ENCODE measurements at places on chromosomes 5 and 9.

DNA sequence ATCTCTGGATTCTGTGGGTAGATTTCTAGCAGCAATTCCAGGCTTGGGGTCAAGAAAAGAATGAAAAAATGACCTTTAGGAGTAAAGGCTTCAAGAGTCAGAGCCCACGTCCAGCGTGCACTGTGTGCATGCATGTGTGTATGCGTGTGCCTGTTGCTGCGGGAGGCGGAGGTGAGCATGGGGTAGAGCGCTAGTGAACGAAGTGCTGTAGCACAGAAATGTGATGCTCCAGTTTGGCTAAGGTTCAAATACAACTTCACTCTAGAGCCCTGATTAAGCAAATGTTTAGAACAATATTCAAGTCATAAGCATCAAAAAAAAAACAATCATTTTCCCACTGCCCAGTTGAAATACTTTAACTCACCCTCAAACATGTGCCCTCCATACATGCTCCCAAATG lies 403.9 kb downstream of the ZNF608 start:
- no peak for DNase-seq

DNA sequence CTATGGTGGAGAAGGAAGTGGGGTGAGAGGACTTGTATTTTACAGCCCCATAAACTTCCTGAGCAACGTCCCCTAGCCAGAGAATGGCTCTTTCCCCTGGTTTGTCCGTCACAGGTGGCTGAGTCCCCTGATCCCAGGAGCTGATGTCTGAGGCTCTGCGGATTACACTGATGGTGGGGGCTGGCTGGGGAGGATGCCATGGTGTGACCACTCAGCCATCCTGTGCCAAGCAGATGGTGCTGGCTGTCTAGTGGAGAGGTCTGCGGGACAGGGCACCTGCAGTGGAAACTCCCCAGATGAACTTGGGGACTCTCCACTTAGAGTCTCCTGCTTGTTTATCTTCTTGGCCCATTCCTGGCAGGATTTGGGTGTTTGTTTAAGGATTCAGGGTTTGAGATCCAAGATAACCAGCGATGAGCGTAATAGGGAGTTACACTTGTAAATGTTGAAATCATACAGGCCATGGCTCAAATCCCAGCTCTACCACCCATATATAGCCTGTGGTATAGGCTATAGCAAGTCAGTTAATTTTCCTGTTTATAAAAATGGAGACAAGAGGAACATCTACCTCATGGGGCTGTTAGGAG lies 4.7 kb upstream of the PTGS1 start:
- DNase-seq: no peak

DNA sequence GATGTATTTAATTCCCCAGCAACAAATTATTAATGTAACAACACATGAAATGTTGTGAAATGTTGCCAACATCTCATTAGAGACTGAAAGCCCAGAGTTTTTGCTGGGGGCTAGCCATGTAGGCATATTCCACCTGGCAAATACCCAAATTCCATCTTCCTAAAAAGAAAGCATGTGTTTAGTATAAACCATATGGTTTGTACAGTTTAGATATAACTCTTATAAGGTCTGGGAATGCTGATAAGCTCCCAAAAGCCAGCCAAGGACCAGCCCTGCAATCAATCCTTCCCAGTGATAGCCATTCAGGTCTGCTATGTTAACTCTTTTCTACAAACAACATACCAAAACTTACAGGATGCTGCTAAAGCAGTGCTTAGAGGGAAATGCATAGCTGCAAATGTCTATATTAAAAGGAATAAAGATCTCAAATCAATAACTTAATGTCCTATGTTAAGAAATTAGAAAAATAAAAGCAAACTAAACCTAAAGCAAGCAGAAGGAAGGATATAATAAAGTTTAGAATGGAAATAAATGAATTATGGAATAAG lies 158.9 kb downstream of the AUH start:
- no peak for DNase-seq

DNA sequence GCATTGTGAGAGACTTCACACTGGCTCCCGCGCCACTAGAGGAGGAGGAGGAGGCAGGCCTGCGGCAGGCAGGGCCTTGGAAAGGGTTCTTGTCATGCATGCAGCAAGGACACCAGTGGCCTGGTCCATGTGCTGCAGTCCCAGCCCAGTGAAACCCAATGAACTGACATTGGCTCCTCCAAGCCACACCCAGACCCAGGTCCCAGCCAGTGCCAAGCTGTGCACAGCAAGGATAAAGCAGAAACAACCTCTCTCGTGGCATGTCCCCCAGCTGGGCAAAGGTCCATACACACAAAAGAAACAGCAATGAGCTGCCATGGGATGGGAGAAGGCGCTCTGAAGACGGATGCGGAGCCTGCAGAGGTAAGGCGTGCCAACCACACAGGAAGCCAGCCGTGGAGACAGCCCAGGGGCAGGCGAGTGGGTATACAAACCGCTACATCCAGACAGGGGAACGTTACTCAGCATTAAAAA lies 89.2 kb downstream of the SEMA4D start:
- DNase-seq: no peak

GRCh38 chr5:171739271-171739670 lies 46.3 kb upstream of the SMIM23 start:
- no peak for DNase-seq

DNA sequence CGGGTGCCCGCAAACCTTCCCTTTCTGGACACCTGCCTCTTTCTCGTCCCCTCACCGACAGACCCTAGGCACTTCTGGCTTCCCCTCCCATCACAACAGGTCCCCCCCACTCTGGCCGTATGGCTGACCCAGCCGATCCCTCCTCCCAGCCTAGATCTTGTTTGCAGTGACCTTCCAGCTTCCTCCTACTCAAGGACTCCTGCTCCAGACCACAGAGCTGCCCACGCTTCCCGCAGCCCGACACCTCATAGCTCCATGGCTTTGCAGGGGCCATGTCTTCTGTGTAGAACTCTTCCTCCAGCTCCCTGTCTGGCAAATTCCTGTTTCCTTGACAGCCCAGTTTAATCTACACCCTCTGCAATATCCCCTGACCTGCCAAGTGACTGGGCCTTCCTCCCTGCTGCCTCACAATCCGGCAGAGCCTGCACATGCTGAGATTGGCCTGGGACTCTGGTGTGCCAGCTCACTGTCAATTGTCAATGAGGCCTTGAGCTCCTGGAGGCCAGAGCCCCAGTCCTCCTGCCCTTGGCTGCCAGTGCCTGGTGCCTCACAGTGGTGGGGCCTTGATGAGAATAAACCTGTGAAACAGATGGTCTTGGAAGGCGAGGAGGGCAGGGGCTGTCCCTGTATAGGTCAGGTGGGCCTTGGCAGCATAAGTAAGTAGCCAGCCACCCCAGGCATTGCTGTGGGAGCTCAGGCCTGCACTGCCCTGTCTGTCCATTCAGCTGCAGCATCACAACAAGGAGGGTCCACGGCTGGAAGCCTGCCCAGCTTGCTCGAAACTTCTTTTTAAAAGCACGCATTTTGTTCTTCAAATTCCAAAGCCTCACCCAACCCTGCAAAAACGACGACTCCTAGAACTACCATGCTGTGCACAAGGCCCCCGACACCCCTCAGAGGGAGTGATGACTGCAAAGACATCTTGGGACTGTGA lies 50.5 kb downstream of the GADD45G start:
- no peak for DNase-seq

GRCh38 chr9:98342098-98342819 lies 86.8 kb upstream of the TBC1D2 start:
- no peak for DNase-seq

DNA sequence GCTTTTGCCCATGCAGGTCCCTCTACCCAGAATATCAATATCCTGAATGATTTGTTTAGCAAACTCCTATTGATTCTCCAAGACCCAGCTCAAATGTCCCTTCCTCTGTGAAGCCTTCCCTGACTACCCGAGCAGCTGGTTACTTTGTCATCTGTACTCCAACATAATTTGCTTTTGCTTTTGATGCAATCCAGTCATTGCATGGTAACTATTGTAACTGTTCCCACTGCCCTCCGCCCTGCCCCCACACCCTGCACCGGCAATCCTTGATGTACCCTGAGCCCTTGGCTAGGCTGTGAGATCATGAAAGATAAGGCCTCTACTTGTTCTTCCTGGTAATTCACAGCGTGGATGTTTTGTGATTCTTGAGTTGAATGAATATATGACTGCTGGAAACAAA lies 119.9 kb upstream of the BOD1 start:
- DNase-seq: no peak

GRCh38 chr5:864492-865167 lies 13.8 kb upstream of the ZDHHC11 start:
- DNase-seq: no peak

DNA sequence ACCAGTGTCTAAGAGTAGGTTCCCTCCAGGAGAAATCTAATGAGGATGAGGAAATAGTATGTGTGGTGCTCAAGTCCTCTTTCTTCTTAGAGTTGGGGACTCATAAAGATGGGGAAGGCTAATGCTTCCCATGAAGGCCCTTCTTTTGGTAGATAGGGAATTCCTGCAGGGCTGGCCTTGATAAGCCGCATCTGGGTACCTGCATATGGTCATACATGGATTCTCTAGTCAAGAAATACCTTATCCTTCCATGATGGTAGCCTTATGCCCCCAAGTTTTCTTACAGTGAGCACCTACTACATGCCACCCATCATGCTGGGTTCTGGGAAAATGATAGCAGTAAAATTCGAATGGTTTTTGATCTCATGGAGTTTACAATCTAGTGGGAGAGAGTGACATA lies 382.6 kb downstream of the KDM4C start:
- DNase-seq: no peak

GRCh38 chr9:137680444-137681358 lies 61.9 kb downstream of the EHMT1 start:
- no peak for DNase-seq

GRCh38 chr9:21624675-21625644 lies 142.8 kb upstream of the IFNE start:
- no peak for DNase-seq

GRCh38 chr9:119218293-119218692 lies 150.9 kb downstream of the BRINP1 start:
- DNase-seq: no peak

DNA sequence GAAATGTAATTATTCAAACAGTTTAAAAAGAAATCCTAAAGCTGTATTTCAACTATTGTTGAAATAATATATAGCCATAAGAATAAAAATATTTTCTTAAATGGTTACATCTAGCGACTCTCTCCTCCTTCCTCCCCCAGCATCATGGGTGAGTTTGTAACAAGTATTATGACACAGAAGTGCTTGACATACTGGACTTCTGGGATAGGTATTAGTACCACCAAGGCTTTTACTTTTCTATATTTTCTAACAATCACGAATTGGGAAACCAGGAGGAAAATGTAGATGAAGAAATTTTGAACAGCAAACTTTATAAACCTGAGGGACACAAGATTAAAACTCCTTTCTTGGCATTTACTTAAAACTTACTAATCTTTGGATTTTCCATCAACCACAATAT lies 4.4 kb downstream of the RORB start:
- DNase-seq: no peak

DNA sequence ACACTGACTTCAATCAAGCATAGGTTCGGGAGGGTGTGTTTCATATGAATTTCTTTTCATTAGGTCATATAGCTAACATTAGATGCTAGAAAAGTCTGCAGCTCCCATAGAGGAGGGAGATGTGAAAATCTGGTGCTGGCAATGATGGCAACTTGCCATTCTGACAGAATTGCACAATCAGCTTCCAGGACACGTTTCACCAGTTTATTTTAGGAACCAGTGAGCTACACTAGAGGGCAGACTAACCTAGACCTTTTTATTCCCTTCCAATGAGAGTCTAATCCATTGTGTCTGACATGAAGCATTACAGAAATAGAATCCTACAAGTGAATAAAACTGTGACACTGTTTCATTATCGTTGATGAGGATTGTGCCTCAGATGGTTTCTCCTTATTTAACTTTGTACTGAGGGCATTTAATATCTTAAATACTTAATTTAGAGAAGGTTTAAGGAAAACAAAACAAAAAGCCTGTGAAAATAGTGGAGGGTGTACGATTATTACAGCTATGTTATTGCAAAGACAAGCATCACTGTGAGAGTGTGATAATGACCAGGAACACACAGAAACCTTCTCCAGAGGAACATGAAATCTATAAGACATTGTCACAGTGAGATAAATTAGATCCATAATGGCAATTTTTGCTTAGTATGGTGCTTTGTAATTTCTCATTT lies 363.3 kb upstream of the RPS23 start:
- peak; percentile 24 for DNase-seq

GRCh38 chr9:107425101-107426025 lies 64.2 kb downstream of the KLF4 start:
- no peak for DNase-seq

DNA sequence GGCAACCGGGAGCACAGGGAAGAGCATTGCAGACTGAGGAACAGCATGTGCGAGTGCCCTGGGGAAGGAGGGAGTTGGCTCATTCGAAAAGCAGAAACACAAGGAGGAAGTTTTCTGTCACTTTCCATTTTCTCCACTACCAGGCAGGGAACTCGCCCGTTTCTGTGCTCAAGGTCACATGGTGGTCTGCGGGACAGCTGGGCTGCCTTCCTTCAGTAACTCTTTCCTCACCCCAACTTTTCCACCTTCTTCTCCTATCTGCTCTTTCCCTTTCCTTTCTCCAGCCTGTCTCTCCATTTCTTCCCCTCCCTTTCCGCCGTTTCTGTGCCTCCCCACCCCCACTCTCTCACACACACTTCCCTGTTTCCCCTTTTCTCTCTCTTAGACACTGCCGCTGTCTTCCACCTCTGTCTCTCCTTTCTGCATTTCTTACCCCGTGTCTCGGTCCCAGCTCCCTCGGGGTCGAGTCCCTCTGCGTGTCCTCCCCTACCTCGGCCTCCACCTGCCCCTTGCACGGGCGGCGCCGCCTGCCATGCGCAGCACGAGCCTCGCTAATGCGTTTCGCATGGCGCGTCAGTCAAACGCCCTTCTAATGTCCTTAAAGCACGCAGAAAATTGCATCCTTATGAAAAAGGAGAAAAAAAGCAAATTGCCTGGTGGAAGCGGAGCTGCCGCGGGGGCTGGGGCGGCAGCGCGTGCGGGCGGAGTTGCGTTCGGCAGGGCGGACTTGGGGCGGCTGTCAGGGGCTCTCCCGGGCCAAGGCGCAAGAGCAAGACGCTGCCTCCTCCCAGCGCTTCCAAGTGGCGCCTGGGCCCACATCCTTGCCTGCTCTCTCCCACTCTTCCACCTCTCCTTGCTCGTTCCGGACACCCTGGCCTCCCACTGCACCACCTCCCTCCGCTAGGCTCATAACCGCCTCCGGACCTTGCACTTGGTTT lies 9.5 kb downstream of the BARX1 start:
- no peak for DNase-seq

DNA sequence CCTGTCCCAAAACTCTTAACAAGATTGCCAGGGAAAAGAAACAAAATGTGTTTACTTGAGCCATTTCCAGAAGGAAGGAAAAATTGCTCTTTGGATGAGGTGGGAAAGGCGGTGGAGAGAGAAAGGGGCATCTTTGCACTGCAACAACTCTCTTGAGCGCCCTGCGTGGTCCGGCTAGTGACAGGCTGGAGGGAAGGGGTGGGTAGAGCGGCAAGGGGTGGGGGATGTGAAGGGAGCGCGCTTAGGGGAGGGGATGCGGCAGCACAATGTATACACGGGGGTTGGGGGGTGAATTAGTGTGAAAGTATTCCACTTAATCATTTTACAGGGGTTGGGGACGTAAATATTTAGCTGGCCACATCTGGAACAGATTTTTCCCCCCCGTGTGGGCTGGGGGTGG lies 1.3 kb downstream of the FGF10 start:
- DNase-seq: no peak

- DNase-seq: no peak
These were observed 141.8 kb upstream of the CD180 start for GRCh38 chr5:67338421-67338820.

GRCh38 chr5:171582849-171583248 lies 163.4 kb downstream of the FGF18 start:
- DNase-seq: no peak

GRCh38 chr5:24904981-24905517 lies 260.3 kb upstream of the CDH10 start:
- peak; percentile 62 for DNase-seq
